OCI-LY7 (cell line): ENCODE measurements at places on chromosomes 12 and 14.
A peak's percentile ranks its signal among the peaks of the same experiment; 100 is the strongest.

DNA sequence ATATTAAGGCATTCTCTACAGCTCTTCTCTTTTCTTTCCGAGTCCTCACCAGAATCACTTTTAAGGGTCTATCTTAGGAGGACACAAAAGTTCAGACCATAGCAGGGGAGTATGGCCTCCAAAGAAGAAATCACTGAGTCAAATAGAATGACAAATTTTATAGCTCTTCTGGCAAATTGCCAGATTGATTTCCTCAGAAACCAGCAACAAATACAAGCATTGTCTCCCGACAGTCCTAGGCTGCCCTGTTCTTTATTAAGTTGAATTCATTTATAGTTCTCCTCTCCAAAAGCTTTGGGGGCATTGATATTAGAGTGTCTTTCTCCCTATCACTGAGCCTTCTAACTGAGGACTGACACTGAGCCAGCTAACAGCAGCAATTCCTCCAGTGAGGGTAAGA is 156.4 kb upstream of the FRMD6 start:
- DNase-seq, result no peak

- peak; percentile 72 for DNase-seq
Observed at GRCh38 chr12:752695-753610, 574 bp downstream of the WNK1 start.

GRCh38 chr12:73262788-73263381 is 990.7 kb downstream of the TRHDE start:
- no peak for DNase-seq

GRCh38 chr12:53049571-53050318 is at the start of gene TNS2:
Gene TNS2, plus strand, starts transcription at chr12:53050065. Its CDS starts 121 bp downstream, at chr12:53050186.
- DNase-seq, result no peak

GRCh38 chr14:105882626-105883025 is 356.2 kb downstream of the TMEM121 start:
- DNase-seq, result no peak

- DNase-seq, result peak; percentile 69
Observed at GRCh38 chr12:92144631-92145480, 790 bp downstream of the BTG1 start.

GRCh38 chr14:50797250-50798047 is 33.5 kb downstream of the NIN start:
- no peak for DNase-seq

DNA sequence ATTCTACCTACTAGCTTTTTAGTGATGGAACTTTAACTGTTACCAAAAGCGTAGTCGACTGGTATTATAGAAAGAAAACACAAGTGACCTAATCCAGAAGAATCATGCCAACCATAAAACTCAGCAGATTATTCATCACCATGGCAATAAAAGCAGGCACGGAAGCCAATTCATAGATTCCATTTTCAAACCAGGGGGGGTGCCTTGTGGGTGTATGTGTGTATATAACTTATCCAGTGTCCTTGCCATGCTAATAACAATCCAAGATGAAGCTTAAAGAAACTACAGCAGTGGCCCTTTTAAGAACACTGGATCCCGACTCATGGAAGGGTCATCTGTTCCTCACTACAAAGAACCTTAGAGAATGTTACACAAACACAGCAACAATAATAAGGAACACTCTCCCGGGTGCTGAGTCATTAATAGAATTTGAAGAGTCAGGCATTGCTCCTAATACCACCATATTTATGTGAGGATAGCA is 61.0 kb downstream of the EPS8 start:
- DNase-seq, result no peak

DNA sequence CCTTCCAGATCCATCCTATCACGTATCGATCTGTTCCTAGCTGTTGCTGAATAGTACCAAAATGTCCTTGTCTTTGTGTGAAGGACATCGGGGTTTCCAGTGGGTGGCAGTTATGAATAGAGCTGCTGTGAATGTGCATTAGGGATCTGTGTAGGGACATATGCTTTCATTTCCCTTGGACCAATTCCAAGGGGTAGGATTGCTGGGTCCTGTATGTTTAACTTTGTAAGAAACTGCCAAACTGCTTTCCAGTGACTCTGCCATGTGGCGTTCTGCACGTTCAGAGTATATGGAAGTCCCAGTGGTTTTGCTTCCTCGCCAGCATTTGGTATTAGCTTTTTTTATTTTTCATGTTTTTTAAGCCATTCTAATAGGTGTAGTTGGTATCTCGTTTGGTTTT is 28.6 kb downstream of the PACS2 start:
- no peak for DNase-seq

GRCh38 chr12:104090685-104091084 is 26.4 kb downstream of the HCFC2 start:
- no peak for DNase-seq

DNA sequence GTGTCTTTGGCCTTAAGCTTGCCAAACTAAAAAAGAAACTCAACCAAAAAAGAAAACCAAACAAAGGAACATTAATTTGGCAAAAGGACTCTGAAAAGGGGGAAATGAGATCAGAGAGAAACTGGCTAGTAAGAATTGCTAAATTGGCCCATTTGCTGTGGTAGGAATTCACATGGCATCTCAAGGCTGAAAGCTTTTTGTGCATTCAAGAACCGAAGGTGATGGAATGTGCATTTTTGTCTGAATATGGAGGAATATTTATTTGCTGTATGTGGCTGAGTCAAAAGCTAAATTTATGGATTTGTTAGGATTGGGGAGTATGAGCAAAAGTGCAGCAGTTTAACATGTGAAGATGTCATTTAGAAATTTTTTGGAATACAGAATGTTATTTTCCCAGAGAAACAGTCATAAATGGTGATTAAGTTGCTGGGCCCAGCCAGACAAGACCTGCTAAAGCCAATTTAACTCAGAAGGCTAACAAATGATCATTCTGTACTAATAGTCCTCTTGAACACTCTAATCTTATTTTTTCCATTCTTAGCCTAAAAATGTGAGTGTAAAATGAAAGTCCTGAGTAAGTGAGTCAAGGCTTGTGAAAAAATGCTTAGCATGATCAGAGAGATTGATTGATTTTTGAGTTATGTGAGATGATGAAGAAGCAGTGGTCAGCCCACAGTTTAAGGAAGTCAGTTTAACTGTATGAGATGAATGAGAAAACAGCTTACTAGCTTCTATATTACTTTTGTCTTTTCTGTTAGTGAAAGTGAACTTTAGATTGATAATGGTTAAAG is 94.1 kb downstream of the ANO6 start:
- no peak for DNase-seq

DNA sequence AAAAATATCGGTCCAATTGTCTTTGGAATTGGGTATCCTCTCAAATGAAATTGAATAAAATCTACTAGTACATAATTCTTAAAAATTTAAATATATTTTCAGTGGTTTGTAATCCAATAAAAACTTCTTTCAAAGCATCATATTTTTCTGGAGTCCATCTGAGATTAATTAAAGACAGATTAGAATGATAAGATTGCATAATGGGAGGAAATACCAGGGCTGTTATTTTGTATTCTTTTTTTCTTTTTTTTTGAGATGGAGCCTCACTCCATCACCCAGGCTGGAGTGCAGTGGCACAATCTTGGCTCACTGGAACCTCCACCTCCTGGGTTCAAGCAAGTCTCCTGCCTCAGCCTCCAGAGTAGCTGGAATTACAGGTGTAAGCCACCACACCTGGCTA is 103.8 kb downstream of the TMTC3 start:
- no peak for DNase-seq

- peak; percentile 83 for DNase-seq
Observed at GRCh38 chr12:123271001-123271668, 521 bp downstream of the CDK2AP1 start.

GRCh38 chr12:94851396-94852028 is 152.0 kb downstream of the NDUFA12 start:
- DNase-seq, result no peak

DNA sequence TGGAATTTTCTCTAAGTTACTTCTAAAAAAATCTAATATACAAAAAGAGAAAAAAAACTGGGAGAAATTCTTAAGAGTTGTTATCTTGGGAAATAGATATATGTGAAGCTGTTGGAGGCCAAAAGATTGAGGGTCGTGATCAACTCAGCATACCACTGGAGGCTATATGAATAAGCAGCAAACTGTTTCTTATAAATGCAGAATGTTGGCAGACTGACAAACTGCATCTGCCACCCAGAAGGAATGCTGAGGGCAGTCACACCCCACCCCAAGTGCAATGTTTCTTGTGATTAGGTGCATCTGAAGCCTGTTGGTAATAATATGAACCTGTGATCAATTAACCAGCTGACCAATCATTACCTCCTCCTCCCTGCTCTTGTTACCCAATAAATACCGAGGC is 818.6 kb upstream of the MGAT4C start:
- DNase-seq, result no peak

DNA sequence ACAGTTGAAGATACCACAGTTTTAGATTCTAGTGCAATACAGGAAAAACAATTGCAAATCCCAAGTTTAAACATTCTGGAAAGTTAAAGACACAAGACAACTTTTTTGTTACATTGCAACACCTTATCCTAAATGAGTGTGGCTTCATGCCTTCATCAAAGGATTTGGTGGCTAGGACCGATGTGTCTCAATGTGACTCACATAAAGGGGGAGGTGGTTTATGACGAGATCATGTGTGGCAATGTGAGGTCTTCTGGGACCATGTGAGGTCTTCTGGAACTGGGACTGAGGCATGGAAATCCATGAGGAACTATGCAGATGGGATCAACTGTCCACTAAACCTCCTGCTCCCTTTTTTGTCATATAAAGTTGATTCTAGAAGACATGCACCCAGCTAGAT is 166.2 kb downstream of the PAX9 start:
- DNase-seq, result no peak

- DNase-seq, result no peak
Observed at GRCh38 chr12:125794401-125794800, 729.2 kb downstream of the AACS start.

- DNase-seq, result no peak
Observed at GRCh38 chr12:49414364-49414763, 47.1 kb downstream of the SPATS2 start.

GRCh38 chr14:102508410-102508773 is 1.2 kb downstream of the ANKRD9 start:
- DNase-seq, result no peak

GRCh38 chr14:37253905-37254304 is 56.2 kb downstream of the MIPOL1 start:
- DNase-seq, result no peak

- DNase-seq, result no peak
Observed at GRCh38 chr14:92099802-92100201, 6.6 kb downstream of the ATXN3 start.

- DNase-seq, result no peak
Observed at GRCh38 chr12:54038871-54039414, 6.1 kb downstream of the HOXC5 start.

GRCh38 chr14:78075033-78075432 is 95.1 kb upstream of the NRXN3 start:
- DNase-seq, result no peak

DNA sequence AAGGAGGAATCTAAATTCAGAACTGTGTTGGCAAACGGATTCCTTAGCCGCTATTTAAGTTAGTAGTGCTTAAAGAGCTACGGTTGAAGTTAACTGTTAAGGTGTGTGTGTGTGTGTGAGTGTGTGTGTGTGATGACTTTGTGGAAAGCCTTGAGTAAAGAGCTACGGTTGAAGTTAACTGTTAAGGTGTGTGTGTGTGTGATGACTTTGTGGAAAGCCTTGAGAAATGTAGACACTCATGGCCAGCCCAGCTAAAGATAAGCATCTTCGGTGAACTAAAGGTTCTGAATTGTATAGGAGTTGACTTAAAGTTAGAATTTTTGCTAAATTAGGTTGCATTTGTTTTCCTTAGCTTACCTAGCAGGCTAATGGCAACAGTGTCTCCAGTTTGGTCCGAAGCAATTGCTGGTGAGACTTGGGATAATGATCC is 1.4 kb downstream of the KTN1 start:
- no peak for DNase-seq

DNA sequence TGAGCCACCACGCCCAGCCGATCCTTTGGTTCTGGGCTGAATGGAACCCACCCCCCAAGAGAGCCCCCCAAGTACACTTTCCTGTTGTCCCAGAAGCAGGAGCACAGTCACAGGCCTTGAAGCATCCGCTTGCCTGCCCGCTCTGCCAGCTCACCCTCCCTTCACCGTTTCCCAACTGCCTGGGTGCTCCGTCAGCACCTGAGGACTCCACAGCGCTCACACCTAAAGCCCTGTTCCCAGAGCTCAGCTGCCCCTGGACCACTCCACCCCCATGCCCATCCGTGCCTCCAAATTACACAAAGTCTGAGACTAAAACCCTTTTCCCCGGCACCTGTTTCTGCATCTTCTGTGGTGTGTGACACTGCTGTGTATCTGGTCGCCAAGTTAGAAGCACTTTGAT is 44.3 kb upstream of the TRAF3 start:
- no peak for DNase-seq

DNA sequence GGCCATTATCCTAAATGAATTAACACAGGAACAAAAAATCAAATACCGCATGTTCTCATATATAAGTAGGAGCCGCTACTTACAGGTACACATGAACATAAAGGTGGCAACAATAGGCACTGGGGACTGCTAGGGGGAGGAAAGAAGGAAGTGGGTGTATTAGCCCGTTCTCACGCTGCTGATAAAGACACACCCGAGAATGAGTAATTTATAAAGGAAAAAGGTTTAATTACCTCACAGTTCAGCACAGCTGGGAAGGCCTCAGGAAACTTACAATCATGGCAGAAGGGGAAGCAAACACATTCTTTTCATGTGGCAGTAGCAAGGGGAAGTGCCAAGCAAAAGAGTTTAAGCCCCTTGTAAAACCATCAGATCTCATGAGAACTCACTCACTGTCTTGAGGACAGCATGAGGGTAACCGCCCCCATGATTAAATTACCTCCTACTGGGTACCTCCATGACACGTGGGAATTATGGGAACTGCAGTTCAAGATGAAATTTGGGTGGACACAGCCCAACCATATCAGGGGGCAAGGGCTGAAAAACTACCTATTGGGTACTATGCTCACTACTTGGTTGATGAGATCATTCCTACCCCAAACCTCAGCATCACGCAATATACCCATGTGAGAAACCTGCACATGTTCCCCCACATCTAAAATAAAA is 16.4 kb upstream of the MIA2 start:
- no peak for DNase-seq

DNA sequence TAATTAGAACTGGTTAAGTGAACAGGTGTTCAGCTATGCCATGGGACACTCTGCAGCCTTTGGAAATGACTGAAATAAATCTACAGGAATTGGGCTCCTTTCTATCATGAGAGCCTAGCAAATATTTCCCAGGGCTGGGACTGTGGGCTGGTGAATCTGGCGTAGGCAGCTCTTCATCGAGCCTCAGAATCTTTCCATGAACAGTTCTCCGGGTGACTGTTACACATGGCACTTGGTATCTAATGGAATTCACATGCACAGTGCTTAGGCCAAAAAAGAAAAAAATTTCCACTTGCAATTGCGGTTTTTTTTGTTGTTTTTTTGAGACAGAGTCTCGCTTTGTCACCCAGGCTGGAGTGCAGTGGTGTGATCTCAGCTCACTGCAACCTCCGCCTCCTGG is 32.1 kb downstream of the PRKAB1 start:
- no peak for DNase-seq
